Upper lobe of left lung (tissue), 6 donors: ENCODE measurements at places on chromosomes 6 and 20.

DNA sequence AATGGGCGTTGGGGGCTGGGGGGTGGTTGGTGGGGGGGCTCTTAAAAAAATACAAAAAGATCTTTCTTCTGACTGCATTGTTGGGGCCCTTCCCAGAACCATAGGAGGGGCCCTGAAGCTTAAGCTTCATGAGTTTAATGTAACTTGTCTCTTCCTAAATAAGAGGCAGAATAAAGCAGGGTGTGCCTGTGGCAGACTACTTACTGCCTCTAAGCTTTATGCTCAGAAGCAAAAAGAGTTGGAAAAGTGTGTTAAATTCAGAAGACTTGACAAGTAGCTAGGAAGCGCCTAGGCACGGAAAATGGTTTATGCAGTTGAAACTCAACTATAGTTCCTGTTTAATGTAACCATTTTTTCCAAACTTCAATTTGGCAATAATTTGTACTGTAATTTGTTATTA, 44.5 kb downstream of the TIAM2 start:
- DNase-seq: no peak

- no peak for DNase-seq
Measured at GRCh38 chr6:84651583-84651982, 112.8 kb downstream of the TBX18 start.

DNA sequence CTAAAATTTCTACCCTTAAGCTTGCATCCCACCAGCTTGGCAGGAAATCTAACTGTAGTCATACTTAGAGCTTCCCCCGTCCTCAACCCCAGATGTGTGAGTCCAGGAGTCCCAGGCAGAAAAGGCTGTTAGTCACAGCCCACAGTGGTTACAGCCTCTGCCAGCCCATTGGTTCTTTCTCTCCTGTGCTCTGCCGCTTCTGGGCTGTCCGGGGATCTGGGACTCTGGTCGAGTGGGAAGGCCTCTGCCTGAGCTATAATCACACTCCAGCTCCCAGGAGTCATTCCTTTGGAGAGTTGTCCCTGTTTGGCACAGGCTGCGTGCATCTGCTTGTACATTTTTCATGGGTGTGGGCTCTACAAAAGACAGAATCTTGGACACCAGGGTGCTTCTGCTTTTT, 45.6 kb upstream of the FYN start:
- DNase-seq: no peak

GRCh38 chr20:61159957-61160686, 91.9 kb upstream of the CDH4 start:
- no peak for DNase-seq

GRCh38 chr6:169589699-169590257, 112.1 kb downstream of the WDR27 start:
- no peak for DNase-seq

DNA sequence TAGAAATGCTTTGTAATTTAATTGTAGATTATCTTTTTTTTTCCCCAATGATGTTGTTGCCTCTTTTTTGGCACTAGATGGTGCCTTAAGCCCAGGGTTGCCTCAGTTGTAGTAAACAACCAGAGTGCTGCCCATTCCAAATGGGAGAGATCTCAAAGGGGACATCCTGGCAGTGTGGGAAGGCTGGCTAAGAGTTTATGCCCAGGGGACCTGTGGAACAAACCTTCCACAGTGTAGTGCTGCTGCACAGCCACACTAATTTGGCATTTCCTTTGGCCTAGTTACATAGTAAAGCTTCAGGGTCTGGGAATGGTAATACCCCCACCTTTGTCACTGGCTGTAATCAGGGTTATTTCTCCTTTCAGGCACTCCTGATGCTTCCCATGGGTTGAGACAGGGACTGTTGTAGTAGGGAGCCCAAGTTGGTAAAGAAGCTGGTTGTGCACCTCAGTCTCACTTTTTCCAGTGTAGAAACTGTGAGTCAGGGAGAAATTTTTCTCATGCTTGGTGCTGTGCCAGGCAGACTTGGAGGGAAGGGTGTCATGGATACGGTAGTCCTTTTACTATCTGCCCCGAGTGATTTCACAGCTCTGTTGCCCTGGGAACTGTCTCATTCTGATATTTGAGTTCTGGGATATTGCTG, 177.8 kb upstream of the ECI2 start:
- DNase-seq: no peak

DNA sequence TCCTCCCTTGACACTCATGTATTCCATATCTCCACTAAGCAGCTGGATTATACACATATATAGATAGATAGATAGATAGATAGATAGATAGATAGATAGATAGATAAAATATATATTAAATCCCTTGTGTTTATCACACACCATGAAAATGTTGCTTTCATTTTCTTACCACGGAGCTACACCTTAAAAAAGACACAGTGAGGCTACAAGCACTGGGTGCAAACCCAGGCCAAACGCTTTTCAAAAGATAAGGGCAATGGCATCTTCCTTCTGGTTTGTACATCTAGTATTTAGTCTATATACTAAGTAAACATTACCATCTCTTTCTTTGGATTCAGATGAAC, 377.1 kb downstream of the ESR1 start:
- no peak for DNase-seq

DNA sequence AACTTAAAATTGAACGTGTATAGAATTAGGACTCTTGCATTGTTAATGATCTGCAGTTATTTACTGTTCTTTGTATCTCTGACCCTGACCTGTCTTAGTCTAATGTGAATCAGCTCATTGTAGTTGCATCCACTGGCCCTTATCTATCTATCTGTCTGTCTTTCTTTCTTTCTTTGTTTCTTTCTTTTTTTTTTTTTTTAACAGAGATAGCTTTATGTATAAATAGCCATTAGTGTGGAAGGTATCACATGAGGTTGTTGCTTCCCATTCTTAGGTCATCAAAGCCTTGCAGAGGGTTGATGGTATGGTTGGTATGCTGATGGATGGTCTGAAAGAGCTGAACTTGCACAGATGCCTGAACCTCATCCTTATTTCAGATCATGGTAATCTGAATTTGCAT, 59.9 kb downstream of the ENPP1 start:
- DNase-seq: no peak

DNA sequence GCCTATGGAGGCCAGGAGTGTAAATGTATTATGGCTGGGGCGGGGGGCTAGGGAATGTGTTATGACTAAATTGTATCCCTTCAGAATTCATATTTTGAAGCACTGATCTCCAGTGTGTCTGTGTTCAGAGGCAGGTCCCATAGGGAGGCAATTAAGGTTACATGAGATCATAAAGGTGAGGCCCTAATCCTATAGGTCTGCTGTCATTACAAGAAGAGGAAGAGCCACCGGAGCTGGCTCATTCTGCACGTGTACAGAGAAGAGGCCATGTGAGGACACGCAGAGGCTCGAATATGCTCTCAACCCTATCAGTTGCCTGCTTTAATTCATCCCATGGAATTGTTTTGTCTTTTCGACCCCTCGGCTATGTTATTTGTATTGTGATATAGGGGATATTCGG, 76.9 kb downstream of the VTA1 start:
- no peak for DNase-seq

DNA sequence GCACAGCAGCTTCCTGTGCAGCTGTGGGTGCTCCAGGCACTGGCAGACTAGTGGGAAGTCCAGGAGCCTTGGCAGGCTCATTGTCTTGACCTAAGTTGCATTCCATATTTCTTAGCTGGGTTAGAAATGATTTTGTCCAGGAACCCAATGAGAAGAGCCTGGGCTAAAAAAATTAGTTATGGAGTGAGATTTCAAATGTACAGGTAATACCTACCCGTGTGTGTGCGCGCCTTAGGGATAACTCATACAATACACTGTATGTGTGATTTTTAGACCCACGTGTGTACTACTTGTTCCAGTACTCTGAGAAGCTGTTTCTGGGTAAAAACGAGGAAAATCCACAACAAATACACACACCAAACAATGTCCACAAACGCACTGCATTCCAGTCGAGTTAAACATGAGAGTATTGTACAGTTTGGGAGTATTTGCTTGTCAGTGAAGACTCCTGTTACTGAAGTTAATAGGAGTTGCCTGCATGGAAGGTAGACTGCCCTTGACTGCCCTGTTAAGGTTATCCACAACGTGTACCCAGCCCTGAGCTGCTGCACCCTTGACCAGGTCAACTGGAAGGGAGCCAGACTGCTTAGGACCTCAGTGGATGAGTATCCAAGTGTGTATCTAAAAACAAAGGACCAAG, 1.4 kb downstream of the PAQR8 start:
- peak; percentile 23 for DNase-seq

DNA sequence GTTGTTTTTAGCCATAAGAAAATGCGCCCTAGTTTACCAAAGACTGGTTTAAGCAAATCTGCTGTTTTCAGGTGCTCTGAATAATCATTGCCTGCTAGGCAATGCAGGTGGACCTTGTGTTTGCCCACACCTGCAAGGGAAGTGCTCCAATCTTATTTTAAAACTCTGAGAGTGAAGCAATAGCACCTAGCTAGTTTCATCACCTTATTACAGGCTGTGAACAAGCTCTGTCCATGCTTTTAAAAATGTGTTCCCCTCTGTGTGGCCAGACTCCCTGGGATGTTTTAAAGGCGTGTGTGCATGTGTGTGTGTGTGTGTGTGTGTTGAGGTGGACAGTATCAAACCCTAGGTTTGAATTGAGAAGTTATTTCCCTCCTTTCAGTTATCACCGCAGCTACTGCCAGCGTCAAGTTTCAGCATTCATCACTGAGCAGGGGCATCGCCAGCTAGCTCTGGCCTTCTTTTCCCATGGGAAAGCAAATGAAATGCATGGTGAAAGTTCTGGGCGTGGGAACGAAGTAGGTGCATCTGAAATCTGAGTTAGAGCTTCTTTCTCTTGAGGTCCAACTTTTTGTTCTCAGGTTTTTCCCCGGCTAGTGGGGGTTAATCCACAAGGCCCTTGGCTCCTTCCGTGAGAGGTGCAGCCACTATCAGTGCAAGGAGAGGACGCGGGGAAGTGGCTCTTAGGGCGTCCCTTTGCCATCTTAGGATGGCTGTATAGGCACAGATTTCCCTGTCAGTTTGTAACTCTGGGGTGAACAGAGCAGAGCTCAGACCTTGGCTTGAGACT, 30.8 kb downstream of the DUSP22 start:
- DNase-seq: no peak

GRCh38 chr6:119442776-119443184, 93.2 kb upstream of the MAN1A1 start:
- no peak for DNase-seq

GRCh38 chr20:51461306-51461705, 81.2 kb downstream of the NFATC2 start:
- no peak for DNase-seq

DNA sequence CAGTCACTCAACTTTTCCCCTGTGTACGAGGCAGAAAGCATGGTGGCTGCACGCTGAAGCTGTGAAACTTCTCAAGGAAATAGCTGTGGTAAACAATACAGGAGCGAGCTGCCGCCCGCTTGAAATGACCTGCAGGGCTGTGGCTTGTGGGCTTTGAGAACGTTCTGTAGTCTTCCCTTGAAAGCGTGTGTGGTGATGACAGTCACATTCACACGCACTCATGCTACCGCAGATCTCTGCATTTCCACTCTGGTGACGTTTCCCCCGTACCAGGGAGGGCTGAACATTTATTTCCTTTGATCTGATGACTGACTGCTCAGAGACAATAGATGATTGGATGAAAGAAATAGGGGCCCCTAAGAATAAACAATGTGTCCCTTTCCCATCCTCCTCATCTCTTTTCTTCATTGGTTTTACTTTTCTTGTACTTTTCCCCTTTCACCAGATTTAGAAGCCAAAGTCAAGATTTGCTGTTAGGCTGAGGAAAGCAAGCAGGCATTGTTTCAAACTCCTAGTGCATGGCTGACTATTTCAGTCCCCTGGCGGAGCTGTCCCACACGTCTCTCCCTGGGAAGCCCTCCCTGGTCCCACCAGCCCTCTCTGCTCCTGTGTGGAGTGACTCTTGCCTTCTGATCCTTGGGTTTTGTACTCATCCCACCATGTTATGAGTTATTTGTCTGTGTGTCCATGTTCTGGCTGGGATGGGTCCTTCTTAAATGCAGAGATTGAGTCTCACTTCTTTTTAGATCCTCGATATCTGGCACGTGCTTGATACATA, 3.9 kb downstream of the SYTL3 start:
- peak; percentile 81 for DNase-seq
